HCEC 1CT (cell line): ENCODE measurements at places on chromosomes 5 and 9.

- no peak for DNase-seq
Measured at GRCh38 chr5:139855946-139856540, 60.4 kb downstream of the PSD2 start.

DNA sequence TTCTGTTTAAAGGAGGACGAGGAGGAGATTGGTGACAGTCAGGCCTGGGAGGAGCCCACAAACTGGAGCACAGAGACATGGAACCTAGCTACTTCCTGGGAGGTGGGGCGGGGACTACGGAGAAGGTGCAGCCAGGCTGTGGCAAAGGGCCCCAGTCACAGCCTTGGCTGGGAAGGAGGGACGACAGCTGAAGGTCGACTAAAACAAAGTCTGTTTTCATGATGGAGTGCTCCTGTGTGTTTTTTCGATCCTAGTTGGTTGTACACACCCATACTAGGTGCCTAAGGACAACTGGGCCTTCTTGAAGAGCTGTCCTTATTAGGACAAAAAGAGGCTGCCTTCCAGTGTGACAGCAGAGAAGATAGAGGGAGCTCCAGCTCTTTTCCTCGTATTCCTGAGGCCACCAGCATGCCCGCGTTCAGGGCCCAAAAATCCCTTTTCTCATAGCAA lies 2.9 kb downstream of the CCDC107 start:
- peak; percentile 64 for DNase-seq

- DNase-seq = no peak
Measured at GRCh38 chr9:120846251-120846889, 3.6 kb upstream of the PSMD5 start.

GRCh38 chr9:96852676-96853075 lies 1.6 kb downstream of the ZNF782 start:
- DNase-seq = no peak

DNA sequence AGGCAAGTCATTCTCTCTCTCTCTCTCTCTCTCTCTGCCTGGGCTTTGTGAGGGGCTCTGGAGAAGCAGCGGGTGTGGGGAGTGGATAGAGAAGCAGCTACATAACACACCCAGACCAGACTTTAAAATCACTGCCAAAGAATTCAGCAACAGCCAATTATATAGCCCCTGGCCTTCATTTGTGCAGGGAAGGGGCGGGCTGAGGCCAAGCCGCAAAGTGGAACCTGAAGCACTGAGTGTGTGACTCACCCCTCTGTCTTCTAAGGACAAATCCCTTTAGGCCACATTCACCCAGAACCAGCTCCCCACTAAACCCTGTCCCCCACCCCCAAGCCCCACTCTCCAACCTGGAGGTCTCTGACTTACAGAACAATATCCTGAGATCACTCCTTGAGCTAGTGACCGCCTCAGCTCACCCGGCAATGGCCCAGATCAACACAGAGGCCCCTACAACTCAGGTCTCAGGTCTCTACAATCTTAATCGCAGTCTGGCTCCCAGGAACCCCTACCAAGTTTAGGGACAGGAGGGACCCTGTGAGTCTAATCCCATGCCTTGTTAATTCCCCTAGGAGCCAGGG lies 6.0 kb downstream of the B4GALT1 start:
- peak; percentile 93 for DNase-seq

- DNase-seq = no peak
Measured at GRCh38 chr9:109072821-109073435, 46.8 kb downstream of the TMEM245 start.
